Stimulated activated CD8-positive, alpha-beta memory T cell treated with anti-CD3 and anti-CD28 coated beads, Interleukin-7, amount 100 ng/mL, for 4 hours (primary cell): ENCODE measurements at places on chromosomes 1 and 21.

- DNase-seq, result no peak
Observed at GRCh38 chr1:11731691-11732283, 4.1 kb upstream of the AGTRAP start.

DNA sequence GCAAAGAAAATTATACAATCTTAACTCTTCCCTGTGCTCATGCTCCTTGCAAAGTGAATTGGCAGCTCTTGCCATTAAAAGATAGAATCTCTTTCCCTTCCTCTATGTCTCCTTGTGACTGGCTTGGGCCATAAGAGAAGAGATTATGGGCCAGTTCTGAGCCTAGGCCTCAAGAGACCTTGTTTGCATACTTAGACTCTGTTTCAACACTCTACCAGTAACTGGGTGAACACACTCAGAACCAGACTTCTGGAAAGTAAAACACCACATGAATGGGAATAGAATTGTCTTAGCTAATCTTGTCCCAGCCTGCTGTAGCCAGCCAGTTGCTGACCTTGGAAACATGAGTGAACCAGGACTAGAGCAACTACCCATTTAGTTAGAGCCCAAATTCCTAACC lies 15.3 kb upstream of the OR6K3 start:
- no peak for DNase-seq

DNA sequence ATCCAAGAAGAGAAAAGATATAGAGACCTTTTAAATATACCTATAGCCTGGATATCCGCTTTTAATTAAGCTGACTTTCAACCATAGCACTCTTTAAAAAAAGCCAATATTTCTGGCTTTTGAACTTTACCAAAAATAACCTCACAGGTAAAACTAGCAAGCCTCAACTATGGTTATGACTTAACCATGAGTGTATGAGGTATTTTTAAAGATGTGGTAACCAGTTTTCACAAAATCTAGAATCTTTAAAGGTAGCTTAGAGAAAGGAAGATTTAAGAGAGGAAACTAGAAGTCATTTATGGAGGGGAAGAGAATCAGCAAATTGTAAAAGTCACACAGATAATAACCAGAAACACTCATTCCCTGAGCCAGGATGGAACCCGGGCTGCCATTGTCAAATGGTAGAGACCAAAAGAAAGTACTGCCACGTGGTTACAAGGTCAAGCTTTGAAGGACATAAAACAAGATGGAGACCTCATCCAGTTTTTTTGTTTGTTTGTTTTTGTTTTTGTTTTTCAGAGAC lies 288.4 kb upstream of the RGS18 start:
- DNase-seq, result no peak

- no peak for DNase-seq
Observed at GRCh38 chr1:226287587-226287986, 21.4 kb downstream of the LIN9 start.

DNA sequence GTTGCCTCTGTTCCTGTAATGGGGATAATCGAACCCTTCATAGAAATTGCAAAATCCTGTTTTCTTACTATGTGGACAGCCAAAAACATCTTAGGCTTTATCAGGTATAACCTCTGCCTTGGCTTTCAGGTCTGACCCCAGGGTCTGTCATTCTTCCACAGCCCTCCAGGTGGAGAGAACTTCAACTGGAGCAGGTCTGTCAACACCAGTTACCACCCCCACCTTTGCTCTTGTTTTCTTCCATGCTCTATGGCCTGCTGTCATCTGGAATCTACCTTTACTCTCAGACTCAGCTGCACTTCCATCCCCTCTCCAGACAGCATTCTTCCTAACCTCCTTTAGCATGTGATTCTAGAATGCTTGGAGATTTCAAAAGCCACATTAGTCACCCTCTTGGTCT lies 10.4 kb upstream of the GJA9 start:
- no peak for DNase-seq

DNA sequence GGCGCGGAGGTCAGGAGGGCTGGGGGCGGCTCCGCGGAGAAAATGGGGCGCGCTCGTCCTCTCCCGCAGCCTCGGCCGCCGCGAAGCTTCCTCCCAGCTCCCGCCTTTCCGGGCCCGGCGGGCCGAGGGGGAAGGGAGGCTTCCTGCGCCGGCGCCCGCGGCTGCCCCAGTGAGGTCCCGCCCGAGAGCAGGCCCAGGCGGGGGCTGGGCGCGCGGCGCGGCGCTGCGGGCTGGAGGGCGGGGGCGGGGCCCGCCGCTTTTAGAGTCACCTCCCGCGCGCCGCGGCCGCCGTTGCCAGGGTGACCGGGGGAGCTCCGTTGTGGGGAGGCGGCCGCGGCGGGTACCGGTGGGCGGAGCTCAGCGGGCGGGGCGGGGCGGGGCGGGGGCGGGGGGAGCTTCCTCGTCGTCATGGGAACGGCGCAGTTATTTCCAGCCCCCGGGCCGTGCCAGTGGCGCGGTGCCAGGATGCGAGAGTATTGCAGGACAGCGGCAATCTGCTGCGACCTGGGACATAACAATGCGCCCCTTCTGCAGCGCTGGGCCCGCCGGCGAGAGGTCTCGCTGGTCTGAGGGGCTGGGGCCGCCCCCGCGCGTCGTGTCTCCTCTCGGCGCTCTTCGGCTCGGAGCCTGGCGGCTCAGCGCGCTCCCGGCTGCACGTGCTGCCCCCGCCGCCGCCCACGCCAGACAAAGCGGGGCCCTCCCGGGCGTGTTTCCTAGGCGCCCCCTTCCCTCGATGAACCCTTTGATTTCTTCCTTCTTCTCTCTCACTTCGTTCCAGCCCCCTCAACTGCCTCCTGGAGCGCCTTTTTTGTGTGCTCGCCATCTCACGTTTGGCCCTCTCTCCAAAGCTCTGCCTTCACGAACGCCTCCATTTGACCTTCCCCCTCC lies 16.9 kb downstream of the IER5 start:
- peak; percentile 87 for DNase-seq

- no peak for DNase-seq
Observed at GRCh38 chr1:94961582-94961981, 34.7 kb upstream of the CNN3 start.

GRCh38 chr1:238961790-238962189 lies 424.6 kb upstream of the CHRM3 start:
- DNase-seq, result no peak
